ENCODE measurements at places on chromosomes 1 and 21.

DNA sequence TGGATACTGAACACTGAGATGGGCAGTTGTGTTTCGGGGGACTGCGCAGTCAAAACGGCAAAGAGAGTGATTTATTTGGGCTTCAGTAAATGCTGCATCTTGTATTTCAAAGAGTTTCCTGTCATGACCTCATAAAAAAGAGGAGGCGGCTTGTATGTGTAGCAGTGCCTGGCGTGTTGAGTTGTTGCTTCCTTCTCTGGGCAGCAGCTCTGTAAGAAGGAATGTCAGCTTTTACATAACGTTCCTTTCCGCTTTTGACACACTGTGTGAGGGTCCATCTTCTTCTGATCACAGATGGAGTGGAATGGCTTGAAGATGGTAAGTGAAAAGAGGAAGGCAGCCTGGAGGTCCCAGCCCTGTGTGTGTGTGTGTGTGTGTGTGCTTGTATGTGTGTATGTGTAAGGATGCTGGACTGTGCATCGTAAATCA, 941 bp downstream of the ELAVL4 start:
- DNase-seq = no peak

DNA sequence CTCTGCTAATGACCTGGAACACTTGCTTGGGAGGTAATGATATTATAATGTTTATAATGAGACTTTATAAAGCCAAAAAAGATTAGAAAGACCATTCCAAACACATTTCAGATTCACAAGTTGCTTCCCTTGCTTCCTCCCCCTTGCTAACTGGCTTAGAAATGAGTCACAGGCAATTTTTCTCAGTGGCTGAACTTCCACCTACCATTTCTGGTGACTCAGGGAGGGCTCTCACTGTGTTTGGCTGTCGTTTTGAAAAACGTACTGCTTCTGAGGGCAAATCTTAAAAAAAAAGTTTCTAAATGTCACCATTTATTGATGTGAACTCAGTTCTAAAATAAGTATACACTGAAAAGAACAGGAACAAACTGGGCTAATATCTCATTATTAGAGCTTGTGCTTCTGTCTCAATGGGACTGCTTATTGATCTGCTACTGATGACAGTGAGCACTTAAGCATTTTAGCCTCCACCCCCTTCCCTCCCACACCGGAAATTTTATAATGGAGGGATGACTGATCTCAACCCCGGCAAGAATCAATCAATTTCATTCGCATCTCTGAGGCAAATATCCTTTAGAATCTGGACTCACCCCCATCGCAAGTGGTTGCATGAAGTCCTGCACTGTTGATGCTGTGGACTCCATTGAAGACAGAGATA, 278.3 kb downstream of the KCTD3 start:
- no peak for DNase-seq

GRCh38 chr1:157993147-157993917, at the start of gene KIRREL1:
KIRREL1 (plus strand) TSS chr1:157993645; CDS start chr1:157993677, 32 bp downstream.
- no peak for DNase-seq

DNA sequence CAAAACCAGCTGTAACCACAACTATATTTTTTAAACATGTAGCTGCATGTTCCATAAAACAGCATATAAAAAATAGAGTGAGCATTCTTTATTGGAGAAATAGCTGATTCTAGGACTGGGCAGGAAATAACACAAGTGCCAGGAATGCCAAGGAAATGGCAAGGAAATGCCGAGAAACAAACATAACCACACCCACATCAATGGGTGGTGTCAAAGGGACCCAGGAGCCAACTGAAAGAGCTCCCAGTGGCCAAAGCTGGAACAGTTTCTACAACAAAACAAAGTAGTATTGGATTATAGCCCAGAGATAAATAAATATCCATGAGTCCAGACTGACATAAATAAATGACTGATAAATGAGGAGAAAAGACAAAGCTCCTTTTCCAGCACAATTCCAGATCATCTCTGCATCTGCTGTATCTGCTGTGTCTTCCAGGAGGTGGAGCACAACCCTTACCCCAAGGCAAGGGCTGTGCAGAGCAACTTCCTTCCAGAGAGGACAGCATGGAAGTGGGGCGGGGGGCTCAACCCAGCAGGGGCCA, 28.1 kb downstream of the ADARB1 start:
- DNase-seq = no peak

GRCh38 chr1:40199126-40199525, 37.9 kb downstream of the RLF start:
- DNase-seq = no peak

DNA sequence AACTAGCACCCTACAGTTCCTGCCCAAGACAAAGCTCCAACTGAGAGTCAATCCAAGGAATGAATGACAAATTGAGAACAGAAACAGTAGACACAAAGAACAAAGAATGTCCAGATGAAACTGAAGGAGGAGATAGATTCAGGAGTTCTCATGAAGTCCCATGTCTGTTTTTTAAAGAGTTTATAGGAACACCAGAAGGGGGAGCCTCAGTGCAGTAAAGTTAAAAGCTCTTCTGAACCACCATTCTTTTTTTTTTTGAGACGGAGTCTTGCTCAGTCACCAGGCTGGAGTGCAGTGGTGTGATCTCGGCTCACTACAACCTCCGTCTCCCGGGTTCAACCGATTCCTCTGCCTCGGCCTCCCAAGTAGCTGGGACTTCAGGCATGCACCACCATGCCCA, 323.6 kb downstream of the MRPL39 start:
- no peak for DNase-seq

- DNase-seq = no peak
Observed at GRCh38 chr1:232450615-232451014, 179.3 kb downstream of the SIPA1L2 start.

GRCh38 chr1:25554886-25555752, 11.7 kb downstream of the LDLRAP1 start:
- no peak for DNase-seq

GRCh38 chr1:80217377-80217986, 1211.0 kb upstream of the ADGRL4 start:
- no peak for DNase-seq

DNA sequence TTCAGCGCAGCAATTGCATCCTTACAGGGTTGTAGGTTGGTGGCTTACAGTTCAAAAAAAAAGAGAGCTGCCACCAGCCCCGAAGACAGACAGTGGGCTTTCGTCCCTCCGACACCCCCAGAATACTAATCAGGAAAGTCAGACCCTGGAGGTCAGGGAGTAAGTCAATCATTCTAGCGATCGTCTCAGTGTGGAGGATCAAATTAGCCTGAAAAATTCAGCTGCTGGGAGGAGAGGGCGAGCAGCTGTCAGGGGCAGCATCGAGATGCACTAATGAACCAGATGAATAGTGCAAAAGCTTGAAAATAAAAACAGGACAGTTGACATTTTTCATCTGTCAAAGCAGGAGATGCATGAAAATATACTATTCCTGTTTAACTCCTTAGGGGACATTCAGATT, 138.4 kb downstream of the NEK7 start:
- no peak for DNase-seq

GRCh38 chr1:228792601-228793000, 57.3 kb downstream of the RHOU start:
- no peak for DNase-seq

GRCh38 chr1:17717594-17718535, 37.3 kb upstream of the ACTL8 start:
- DNase-seq = no peak

Data from brain pericyte (primary cell).